Glutamatergic neuron (in vitro differentiated cells): ENCODE measurements at places on chromosomes 6 and 20. TPM values are rescaled to one million over a fixed set of nuclear protein-coding genes. Genes with fewer than 3 reads are reported as not detected.

- peaks cover 4% of the 10 kb centered on the region for H3K36me3 ChIP-seq
- peaks cover 8% of the 10 kb centered on the region for H3K27me3 ChIP-seq
- H3K4me3 ChIP-seq: no peak overlapping the region
- H3K4me1 ChIP-seq: peaks cover 24% of the 10 kb centered on the region
- H3K27ac ChIP-seq: no peak overlapping the region
Measured at GRCh38 chr6:155186052-155186658, 77.7 kb upstream of the CLDN20 start.

DNA sequence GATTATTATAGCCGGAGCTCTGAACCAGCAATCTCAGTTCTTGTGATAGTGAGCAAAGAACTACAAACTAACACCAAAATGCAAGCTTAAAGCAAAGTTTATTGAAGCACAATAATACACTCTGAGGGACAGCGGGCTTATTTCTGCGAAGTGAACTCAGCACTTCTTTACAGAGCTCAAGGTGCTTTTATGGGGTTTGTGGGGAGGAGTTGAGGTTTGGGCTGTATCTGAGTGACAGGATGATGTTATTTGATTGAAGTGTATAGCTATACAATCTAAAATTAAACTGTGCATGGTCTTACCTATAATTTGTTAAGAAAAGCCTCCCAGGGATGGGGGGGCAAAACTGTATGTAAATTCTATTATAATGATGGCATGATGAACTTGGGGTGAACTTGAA is 1.0 kb upstream of the HFE start:
- peaks cover 7% of the 10 kb centered on the region for H3K36me3 ChIP-seq
- no peak overlapping the region for H3K4me3 ChIP-seq
- DNase-seq: no peak
- H3K27ac ChIP-seq: no peak overlapping the region
- peaks cover 2% of the 10 kb centered on the region for H3K4me1 ChIP-seq

The CASS4 gene
- total RNA-seq: not detected

The GGTLC1 gene
- total RNA-seq: not detected
